ENCODE measurements at places on chromosomes 5 and 9.

- no peak for DNase-seq
Measured at GRCh38 chr5:10452768-10453331, 11.2 kb downstream of the ROPN1L start.

DNA sequence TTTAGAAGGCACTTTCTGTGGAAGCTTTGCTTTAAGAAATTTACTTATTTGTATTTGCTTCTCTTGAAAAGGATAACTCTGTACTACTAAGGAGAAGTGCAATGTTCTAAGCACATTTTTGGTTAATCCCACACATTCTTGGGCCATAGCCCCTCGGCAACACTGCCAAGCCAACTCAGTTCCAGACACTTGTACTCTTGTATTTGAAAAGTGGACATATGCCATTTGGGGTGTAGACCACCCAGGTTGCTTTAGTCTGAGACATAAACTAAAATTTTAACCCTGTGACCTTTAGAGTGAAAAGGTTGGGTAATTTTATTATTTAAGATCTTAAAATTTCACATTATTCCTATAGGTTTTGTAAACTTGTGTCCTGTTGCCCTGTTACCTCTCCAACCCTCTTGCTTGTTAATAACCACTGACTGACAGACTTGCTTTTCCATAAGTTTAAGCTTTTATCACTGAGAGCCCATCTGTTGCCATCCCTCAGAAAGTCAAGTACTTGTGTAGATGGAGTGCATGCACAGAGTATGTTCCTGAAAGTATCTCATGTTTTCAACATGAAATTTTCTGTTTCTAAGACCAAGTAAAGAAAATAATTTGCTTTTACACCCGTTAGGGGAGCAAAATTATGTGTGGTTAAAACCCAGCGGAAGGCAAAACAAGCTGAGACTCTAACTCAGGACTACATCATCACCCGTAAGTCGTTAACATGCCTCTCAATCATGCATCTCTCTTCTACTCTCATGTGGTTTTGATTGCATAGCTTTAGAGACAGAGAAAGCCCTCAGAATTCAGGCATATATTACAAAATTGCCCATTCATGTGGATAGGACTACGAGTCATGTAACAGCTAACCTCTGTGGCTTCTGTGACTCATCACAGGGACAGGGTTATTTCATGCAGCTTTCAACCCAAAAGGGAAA lies 117.3 kb downstream of the GDNF start:
- DNase-seq: peak; percentile 23

DNA sequence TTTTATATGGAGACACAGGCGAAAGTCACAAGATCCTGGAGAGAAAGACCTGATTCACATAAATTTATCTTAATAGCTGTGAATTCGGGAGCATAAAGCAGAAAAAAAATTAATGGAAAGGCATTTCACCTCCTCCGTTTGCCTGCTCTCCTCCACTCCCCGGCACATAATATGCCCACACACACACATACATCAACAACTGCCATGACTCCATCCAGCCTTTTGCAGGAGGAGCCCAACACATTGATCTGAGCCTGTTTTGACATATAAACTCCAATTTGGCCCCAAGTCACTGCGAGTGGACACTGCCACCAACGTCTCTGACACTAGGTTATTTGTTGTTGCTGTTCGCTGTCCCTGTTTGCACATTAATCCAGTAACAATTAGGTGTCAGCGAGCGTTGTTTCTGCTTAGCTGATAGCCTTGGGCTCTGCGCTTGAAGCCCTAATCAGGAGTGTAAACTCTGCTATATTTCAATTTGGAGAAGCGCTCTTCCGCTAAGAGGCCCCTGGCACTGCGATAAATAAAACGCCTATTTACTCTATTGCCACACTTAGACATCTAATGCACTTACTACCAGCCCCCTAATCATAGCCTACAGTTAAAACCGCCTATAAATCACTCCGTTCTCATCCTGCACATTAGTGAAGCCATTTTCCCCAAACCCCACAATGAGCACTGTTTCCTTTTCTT lies 195.8 kb upstream of the TBCA start:
- DNase-seq: no peak

- DNase-seq: no peak
Measured at GRCh38 chr9:37994639-37995347, 74.2 kb downstream of the SHB start.

DNA sequence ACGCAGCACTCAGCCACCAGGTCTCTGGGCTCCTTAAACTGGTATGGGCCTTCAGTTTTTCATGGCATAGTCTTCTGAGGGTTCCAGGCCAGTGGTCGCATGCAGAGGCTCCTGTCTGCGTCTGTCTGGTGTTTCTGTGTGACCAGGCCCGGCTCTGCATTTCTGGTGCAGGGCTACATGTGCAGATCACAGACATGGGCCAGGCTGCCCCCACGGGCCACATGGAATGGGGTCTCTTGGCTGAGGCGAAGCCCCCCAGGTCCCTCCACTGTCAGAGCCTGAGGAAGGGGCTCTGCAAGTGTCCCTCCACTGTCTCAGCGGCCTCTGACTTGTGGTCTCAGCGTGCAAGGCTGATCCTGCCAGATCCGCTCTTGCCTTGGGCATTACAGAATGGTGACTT lies 15.6 kb upstream of the CARD19 start:
- no peak for DNase-seq

DNA sequence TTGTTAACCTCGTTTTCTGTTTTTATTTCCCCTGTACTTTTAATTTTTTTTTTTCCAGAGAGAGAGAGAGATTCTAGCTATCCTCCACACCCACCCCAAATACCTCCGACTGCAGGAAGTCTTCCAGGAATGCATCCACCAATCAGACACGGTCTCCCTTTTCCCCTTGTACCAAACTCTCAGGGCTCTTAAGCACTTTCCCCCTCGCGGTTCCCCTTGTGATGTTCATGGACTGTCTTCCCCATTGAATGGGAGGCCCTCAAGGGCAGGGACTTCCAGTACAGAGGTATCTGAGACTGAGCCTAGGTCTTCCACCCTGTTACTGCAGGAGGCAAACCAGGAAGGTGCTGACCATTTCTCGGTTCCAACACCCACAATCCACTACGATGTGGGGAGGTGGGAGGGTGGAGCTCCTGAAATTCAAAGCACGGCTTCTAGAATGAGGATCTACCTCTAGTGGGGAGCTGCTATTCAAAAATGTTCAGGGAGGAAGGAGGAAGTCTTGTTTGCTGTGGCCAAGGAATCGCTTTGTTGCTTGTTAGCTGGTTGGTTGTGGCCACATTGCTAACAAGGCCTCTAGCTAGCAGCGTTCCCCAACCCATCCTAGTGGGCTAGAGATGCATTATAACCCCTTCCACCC lies 37.5 kb upstream of the PTGS1 start:
- DNase-seq: no peak

DNA sequence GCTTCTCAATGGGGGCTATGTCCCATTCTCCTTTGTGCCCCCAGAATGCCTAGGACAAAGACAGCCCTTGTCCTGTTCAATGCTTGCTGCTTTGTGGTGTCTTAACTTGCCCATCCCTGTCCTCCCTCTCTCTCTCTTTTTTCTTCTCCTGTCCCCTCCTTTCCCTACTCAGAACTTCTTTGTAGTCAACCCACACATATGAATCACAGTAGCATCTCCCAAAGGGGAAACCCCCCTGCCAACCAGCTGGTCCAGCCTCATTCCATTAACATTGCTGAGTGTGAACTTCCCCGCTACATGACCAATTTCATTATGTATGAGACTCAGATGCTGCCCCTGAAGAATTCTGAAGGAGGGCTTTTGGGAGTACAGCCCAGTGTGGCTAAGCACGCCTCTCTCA lies 408.3 kb downstream of the ENC1 start:
- DNase-seq: no peak

DNA sequence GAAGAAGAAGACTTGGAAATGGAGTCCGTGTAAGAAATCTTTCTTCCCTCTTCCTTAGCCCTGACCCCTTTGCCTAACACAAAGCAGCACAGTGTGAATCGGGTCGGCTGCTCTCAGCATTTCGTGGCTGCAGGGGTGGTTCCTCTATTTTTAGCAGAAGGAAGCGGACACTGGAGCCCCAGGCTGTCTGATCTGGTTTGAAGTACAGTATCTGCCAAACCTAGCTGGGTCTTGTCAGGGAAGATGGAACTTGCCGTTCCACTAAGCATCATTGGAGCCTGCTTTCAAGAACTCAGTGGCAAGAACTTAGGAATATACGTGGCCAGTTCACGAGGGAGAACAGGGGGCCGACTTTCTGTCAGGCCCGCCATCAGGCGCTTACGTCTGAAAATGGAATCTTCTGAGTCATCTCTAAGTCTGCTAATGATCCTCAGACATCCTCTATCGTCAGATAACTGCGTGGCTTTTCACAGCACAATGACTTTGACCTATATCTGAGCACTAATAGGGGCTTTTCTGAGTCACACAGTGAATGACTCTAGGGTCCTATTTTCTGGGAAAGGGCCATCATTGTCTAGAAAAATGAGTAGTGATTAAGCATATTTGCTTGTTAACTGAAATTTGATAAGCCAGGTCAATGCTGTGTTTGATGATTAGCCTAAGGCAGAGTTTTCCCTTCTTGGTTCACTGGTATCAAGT lies 43.3 kb upstream of the NCS1 start:
- DNase-seq: peak; percentile 26

DNA sequence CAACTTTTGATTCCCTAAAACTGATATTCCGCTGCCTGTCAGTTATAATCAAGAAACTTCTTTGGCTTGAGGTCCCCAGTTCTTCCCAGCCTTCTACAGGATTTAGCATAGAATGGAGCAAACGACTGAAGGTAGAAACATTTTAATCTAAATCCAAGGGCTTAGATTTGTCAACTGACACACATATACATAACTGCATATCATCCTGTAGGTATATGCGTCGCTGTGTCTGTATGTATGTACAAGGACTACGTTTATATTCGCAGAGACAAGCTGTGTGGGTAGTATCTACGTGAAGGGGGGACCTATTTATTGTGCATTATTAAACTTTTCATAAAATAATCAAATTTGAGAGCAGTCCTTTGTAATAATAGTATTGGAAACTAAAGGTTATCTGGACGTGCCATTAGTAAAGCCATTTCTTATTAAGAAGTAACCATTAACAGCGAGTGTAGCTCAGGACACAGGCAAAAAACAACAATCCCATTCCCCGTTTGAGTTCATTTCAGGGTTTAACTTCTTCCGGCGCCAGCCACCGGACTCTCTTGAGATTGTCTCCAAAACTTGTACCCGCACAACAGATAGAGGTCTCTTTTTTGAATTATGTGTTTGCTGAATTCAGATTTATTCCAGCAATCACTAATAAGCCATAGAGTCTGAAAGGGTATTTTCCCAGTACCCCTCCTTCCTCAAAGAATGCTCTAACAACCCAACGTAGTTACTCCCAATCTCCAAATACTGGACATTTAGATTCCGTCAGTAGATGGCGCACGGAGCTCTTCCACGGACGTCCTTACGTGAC lies 2.1 kb upstream of the MLLT3 start:
- DNase-seq: no peak

GRCh38 chr9:88746029-88746742 lies 211.2 kb downstream of the NXNL2 start:
- DNase-seq: no peak

DNA sequence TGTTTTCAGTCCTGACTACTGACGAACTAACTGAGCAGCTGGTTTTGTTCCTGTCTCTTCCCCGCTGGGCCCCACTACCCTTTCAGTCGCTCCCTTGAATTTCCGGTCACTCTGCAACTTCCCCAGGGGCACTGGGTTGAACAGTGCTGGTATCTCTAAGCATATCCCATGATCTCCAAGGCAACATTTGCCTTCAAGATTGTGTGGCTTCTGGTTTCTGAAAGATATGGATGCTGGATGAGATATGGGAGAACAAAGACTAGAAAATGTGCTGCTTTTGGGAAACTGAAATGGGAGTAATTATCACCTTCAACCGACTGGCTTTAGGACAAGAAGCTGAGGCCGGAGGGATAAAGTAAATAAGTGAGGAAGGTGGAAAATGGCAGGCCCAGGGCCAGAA lies 258.2 kb upstream of the PIK3R1 start:
- no peak for DNase-seq

DNA sequence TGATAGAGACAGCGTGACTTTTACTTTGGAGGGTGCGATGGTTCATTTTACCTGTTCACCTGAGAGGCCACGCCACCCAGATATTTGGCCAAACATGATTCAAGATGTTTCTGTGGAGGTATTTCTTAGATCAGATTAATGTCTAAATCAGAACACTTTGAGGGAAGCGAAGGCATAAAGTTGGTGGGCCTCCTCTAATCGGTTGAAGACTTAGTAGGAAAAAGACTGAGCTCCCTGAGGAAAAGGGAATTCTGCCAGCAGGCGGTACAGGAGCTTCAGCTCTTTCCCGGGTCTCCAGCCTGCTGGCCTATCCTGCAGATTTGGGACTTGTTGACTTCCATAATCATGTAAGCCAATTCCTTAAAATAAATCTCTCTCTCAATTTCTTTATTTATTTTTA lies 7.0 kb upstream of the LAMC3 start:
- DNase-seq: no peak

- no peak for DNase-seq
Measured at GRCh38 chr9:137014776-137015539, 13.1 kb downstream of the ABCA2 start.

DNA sequence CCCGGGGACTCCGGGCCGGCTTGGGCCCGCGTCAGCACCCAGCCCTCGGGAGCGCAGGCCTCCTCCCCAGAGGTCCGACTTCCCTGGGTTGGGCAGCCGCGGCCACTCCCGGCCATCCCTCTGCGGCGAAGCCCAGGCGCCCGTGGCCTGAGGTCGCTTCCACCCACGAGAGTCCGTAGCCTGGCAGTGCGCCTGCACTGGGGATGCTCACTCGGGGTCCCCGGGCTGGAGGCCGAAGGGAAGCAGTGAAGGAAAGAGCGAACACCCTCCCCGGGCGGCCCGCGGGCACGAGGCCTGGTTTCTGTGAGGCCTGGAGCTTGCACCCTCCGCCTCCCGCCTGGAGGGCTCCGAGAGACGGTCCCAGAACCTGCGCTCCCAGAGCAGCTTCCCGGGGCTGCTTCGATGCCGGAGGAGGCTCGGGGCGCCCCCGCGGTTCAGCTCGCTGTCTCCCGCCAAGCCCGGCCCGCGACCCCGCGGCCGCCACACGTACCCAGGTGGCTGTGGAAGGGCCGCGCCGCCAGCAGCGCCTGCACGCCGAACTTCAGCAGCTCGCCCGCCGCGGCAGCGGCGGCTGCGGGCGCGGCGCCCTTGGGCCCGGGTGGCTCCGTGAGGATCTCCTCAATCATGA lies 607 bp downstream of the BARX1 start:
- DNase-seq: no peak

DNA sequence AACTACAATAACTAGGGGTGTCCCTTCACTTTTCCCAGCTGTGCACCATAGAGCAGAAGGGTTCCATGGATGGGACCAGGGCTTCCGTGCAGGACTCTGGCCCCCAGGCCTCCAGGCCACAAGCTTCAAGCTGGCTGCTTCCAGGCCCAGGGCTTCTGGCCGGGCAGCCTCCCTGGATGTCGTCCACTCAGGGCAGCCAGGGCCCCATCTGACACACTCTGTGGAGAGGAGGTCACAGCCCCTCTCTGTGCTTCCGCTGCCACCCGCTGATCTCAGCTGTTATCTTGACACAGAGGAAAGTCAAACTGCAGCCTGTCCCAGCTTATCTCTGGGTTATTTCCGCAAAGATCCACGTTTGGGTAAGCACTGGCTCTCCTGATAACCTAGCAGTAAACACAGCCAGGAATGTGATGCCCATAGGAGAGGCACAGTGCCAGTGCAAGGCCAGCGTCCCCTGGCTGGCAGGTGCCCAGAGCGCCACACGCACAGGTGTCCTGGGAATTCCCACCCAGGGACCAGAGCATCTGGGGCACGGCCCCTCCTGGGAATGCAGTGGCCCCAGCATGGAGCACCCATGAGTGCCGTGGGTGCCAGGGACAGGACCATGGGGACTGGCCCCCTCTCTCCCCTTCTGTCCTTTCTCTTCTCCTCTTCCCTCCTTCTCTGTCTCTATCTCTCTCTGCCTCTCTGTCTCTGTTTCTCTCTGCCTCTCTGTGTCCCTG lies 15.6 kb upstream of the SLC6A19 start:
- no peak for DNase-seq

GRCh38 chr5:65076251-65076869 lies 307.6 kb downstream of the CWC27 start:
- peak; percentile 41 for DNase-seq
